ENCODE measurements at places on chromosomes 11 and 22.

DNA sequence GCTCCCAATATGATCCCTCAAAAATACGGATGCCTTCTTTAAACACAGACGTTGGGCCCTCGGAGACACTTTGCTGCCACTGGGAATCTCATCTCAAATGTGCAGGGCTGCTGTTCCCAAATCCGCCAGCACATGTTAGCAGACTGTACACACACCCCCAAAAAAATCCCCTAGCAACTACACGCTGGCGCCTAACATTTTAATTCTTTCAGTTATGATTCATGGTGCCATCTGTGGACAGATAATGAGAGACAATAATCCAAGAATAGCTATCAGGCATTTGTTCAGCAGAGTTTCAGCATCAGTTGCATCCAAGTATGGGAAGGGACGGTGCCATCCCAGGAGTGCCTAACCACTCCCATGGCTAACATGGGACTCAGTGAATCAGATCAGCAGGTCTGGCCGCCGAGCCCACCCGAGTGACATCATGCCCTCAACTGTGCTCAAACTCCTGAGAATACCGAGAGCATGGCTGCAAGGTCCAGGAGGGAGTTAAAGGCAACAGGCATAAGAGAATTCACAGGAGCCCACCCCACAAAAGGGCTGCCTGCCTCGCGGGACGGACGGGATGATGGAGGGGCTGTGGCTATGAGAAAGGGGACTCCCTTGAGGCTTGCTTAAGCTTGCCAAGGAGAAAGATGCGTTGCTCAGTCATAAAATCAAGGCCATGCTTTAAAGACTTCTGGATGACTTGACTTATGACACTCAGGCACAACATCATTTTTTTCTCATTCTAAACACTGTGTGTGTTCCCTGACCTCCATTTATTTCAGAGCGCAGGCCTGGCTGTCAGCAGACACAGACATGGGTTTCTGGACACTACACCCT is 337.0 kb downstream of the SHANK2 start:
- no peak for DNase-seq

GRCh38 chr11:113615098-113615497 is 91.0 kb downstream of the TMPRSS5 start:
- DNase-seq, result no peak

DNA sequence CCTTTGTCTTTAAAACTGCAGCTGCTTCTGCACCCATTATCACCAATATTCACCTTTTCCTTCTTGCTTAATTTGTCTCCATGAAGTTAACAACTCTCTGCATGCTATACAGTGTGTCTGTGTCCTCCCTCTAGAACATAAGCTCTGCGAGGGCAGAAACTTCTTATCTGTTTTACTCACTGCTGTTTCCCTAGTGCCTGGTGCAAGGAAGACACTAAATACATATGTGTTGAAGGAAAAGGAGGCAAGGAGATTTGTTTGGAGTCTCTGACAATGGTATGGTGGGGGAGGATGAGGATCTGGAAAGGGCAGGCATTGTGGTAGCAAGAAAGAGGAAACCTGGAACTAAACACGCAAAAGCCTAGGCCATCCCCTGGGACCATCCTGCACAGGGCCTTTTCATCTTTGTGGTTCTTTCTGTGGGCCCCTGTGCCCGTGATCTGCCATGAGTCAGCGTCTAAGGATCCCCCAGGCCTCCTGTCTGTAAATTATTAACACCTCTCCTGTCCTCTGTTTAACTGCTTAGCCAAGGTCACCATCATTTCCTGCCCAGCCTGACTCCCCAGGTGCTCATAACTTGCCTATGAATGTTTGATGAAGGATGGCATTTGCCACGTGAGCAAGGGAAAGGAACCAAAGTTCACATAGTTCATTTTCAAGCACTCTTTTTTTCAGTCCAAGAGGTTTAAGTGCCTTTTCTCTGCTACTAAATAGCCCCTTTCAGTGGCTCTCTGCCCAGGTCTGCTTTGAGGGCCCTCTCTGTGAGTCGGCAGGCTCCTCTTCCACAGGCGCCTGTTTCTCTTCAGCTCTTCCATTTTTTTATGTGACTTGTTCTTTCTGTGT is 131.1 kb downstream of the RASSF10 start:
- DNase-seq, result no peak

- no peak for DNase-seq
Observed at GRCh38 chr22:17920992-17921650, 103.2 kb downstream of the MICAL3 start.

GRCh38 chr11:87397011-87397865 is 359.5 kb downstream of the TMEM135 start:
- no peak for DNase-seq

DNA sequence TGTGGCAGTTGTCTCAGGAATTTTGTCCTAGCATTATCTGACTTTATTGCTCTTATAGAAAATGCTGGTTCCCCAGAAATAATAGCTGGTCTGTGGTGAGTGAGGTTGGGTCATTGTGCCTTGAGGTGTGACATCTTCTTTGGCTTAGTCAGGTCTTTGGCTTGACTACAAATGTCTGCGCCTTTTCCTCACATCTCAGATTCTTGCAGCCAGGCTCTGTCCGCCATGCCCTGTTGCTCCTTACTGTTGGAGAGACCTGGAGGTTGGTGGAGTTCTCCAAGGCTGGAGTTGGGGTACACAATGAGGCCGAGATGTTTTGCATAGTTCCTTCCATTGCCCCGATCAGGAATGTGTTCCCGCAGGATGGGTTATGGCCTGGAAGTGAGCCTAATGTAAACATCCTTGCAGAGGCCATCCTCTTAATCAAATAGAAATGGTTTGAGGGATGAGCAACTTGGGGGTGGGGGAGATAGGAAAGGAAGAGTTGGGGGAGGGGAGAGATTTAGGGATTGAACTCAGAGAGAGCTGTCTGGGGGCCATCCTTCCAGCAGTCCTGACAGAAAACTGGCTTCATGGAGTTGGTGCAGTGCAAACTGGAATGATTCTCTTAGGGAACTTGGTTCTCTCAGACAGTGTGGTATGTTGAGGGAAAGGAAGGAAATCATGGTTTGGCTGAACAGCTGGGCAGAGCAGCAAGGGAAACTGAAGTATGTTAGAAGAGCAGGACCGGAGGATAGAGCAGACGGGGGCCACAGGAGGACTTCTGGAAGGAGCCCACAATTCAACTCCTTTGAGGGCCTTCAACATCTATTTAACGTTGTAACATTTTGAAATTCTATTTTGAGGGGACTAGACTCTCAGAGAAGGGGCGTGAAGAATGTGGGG is 49.9 kb downstream of the ZBTB16 start:
- DNase-seq, result no peak

- DNase-seq, result no peak
Observed at GRCh38 chr11:16883174-16883573, 131.0 kb downstream of the PLEKHA7 start.

DNA sequence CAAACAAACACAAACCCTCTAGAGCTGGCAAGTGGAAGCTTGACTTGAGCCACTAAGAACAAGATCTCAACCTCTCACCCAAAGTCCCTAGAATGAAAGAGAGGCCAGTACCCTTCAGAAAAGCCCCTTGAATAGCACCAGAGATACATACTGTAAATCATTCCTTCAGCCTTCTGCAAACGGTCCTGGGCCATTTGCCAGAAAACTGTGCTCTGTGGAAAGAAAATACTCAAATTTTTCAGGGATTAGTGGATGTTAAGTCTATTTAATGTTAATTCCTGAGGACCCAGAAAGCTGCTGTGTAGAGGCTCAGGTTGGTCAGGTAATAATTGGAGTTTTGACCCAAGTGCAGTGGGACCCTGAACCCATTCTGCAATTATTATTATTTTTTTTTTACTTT is 16.9 kb downstream of the SERPINH1 start:
- DNase-seq, result no peak

DNA sequence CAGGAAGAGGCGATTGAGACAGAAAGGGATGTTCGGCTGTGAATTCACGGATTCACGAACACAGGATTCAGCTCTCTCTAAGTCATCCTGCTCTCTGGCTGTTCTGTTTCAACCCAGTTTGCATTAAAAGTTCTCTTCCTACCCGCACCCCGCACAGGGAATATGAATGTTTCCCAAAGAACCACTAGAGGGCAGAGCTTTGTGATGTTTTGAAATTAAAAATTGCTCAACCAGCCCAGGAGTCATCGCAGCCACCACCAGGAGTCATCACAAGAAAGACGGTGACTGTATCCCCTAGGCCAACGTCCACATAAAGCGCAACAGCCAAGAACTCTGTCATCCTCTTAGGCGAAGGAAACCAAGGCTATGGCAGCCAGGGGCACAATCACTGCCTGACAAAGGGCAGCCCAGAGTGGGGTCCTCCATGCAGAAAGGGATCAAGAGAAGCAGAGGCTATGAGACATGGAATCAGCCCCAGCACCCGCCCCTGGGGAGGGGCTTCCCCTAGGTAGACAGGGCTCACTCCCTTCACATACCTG is 122.4 kb downstream of the WT1 start:
- no peak for DNase-seq

- DNase-seq, result peak; percentile 33
Observed at GRCh38 chr11:14645985-14646900, 2.6 kb downstream of the PDE3B start.

- DNase-seq, result no peak
Observed at GRCh38 chr22:46589871-46590271, 30.3 kb upstream of the GRAMD4 start.

DNA sequence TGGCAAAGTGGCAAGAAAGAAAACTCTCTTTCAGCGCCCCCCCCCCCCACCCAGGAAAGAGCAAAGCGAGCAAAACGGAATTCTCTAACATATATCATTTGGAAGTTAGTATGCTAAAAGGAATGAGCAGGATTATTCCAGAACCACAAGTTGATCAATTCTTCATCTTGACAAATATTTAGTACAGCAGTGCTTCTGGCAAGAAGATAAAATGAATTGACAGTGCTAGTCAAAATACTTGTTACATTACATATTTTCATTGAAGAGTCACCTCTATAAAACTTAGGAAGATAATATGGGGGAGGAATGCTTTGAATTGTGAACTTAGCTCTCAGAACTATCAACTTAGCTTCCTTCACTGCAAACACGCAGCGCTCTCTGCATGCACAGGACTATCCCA is 377.4 kb downstream of the DYNC2H1 start:
- DNase-seq, result no peak

- DNase-seq, result no peak
Observed at GRCh38 chr11:119382101-119382500, 611 bp upstream of the USP2 start.

- no peak for DNase-seq
Observed at GRCh38 chr11:134670247-134670782, 258.3 kb upstream of the B3GAT1 start.

DNA sequence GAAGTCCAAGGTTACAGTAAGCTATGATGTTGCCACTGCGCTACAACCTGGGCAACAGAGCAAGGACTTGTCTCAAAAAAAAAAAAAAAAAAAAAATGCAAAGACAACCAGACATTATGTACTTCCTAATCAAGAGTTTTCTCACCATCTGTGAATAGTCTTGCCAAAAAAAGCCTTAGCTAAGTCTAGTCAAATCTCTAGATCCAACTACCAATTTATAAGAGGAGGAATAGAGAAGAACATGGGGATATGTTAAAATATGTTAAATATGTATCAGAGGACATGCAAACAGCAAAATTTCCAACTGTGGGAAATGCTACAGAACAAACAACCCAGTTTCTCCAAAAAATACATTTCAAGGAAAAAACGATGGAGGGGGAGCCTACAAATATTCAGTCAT is 45.6 kb downstream of the USP28 start:
- DNase-seq, result no peak

- DNase-seq, result no peak
Observed at GRCh38 chr11:12099132-12099873, 11.1 kb upstream of the MICAL2 start.

- DNase-seq, result peak; percentile 16
Observed at GRCh38 chr11:70204466-70204799, 1.3 kb downstream of the FADD start.

GRCh38 chr11:89052220-89052619 is 13.6 kb downstream of the GRM5 start:
- DNase-seq, result no peak

- no peak for DNase-seq
Observed at GRCh38 chr11:69962152-69962551, 116.0 kb upstream of the ANO1 start.

DNA sequence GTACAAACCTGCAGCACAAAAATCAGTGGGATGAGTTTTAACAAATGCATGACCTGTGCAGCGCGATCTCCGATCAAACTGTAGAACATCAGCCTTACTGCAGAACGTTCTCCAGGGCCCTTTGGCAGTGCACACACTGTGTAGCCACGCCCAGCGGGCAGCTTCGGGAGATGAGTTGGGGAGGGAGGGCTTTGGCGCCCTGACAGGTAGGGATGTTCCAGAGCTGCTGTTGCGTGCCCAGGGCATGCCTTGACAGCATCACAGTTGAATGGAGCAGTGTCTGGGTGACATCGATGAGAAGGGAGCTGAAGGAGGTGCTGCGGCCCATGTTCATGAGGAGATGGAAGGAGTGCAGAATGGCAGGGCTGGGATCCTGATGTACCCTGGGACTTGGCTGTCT is 80.2 kb downstream of the TBC1D22A start:
- DNase-seq, result no peak

DNA sequence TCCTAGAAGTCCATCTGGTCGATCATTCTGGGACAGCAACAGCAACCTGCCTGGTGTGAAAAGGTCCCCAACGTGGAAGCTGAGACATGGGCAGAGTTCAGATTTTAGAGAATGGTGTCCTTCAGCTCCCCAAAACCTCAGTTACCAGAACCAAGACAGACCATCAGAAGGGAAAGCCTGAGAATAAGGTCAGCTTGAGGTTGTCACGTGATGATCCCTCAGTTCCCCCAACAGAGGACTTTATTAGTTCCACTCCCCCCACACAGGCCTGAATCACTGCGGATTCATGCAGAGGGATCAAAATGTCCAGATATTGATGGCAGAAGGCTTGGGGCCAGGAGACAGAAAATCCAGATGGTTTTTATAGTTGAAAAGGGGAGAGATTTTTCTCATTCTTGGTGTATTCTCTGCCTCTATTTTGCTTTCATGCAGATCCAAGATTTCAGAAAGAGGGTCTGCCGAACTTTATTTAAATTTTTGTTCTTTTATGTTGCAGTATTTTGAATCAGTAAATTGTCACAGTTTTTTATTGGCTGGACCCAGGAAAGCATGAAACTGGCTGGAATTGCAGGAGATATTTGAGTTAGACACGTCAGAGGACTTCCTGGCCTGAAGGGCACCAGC is 139.0 kb upstream of the NTM start:
- DNase-seq, result no peak

GRCh38 chr11:2579315-2580060 is 120.3 kb downstream of the KCNQ1OT1 start:
- no peak for DNase-seq

GRCh38 chr22:27100789-27101188 is 443.4 kb downstream of the MIAT start:
- no peak for DNase-seq

DNA sequence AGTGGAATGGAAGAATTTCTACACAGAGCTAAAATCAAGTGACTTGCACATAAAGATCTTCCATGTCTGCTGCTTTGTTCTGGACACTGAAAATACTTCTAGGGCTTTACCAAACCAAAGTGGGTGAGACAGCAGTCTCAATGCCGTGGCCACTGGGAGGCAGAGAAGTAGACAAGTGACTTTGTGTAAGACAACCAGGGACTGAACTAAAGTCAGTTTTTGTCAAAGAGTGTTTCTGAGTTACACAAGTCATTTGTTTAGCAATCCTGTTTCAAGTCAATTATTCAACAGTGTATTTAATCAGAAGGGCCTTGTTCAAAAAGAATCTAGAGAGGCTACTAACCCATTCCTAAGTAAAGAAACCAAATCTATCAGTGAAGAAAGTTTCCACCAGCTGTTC is 46.6 kb downstream of the TCP11L1 start:
- no peak for DNase-seq

GRCh38 chr11:86918973-86919372 is 36.2 kb downstream of the FZD4 start:
- DNase-seq, result no peak
